Fibroblast of skin of right biceps (primary cell): ENCODE measurements at places on chromosomes 2 and 18.
A peak's percentile ranks its signal among the peaks of the same experiment; 100 is the strongest.

- DNase-seq: no peak
Measured at GRCh38 chr2:134410006-134410405, 156.1 kb downstream of the MGAT5 start.

DNA sequence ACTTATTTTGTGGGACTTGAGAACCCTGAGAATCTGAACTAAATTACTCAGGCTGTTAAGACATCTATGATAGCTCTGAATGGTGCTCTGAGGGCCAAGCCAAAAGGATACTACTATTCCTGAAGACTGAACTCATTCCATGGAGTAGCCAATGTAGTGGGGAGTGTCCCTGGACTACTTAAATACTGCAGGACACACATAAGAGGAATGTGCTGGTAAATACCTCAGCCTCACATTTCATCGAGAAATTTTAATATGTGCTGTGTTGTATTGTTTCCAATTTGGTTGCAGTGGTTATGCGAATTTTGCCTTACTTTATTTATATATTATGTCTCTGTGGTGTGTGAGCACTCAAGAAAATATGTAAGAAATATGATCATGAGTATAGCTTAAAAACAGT, 264.4 kb upstream of the FIGN start:
- DNase-seq: peak; percentile 79

DNA sequence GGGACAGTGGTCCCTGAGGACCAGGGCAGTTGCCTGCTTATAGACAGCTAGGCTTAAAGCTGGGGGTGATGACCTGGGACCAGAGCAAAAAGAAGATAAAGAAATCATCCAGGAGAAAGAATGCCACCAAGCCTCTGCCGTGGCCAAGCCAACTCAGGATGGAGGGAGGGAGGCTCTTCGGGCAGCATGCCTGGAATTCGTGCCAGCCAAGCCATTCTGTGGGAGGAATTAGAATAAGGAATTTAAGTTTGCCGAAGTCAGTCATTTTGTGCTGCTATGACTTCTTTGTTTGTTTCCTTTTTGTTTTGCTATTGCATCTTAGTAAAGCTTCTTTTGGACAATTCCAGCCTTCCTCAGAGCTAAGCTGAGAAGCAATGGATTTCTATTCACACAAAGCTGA, 124.1 kb downstream of the EN1 start:
- DNase-seq: no peak

- no peak for DNase-seq
Measured at GRCh38 chr2:9274701-9275343, 68.2 kb downstream of the ASAP2 start.

- DNase-seq: no peak
Measured at GRCh38 chr2:64213532-64214275, 69.5 kb upstream of the PELI1 start.

DNA sequence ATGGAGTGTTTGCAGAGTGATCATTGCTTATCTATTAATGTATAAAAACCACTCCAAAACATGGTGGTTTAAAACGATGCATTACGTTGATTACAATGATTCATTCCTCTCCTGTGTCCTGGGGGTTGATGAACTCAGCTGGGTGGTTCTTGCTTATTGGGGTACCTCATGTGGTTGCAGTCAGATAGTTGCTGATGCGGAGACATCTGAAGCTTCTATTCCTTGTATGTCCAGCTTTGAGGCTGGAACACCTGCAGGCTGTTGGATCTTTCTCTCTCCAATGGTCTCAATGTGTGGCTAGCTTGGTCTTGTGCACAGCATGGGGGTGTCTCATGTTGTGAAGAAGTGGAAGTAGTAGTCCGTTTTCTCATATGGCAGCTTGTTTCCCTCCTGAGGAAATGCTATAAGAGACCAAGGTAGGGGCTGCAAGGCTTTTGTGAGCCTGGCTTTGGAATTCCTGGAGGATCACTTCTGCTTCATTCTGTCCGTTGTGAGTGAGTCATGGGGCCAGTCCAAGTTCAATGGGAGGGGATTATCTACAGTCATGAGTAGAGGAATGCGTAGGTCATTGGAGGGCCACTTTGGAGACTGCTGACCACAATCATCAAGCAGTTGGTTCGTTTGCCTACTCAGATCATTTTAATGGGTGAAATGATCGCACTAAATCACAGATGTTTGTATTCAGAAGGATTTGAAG, 601.0 kb downstream of the SLC4A3 start:
- peak; percentile 99 for DNase-seq

DNA sequence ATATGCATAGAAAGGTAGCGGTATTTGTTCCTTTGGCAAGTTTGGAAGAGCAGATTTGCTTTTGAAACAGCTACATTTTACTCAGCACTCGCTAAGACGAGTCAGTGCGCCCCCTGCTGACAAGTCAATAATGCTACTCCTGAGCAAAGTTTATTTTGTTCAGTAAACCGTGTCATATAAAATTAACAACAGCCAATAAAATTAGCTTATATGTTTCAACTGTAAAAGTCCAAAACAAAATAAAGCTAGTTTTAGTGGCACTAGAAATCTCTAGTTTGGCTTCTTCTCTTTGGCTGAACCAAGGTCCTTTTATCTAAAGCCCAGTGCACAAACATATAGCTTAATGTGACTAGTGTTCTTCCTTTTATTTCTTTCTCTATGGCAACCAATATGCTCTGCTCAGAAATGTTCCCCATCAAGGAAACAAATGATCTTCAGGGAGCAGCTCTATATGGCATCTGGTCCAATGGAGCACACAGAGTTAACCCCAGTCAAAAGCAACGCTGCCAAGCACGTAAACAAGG, 4.2 kb upstream of the POU3F3 start:
- DNase-seq: peak; percentile 58

DNA sequence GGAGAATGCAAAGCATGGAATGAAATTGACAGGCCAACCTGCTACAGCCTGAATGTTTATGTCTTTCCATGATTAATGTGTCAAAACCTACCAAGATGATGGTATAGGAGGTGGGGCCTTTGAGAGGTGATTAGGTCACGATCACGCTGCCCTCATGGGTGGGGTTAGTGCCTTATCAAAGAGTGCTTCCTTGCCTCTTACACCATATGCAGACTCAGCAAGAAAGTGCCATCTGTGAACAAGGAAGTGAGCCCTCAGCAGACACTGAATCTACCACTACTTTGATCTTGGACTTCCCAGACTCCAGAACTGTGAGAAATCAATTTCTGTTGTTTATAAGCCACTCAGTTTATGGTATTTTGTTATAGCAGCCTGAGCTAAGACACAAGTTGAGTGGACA, 147.5 kb upstream of the BCL2L11 start:
- no peak for DNase-seq

- DNase-seq: peak; percentile 22
Measured at GRCh38 chr2:182435754-182436153, 8.9 kb upstream of the PDE1A start.

- peak; percentile 31 for DNase-seq
Measured at GRCh38 chr2:215542690-215543089, 106.8 kb upstream of the FN1 start.

DNA sequence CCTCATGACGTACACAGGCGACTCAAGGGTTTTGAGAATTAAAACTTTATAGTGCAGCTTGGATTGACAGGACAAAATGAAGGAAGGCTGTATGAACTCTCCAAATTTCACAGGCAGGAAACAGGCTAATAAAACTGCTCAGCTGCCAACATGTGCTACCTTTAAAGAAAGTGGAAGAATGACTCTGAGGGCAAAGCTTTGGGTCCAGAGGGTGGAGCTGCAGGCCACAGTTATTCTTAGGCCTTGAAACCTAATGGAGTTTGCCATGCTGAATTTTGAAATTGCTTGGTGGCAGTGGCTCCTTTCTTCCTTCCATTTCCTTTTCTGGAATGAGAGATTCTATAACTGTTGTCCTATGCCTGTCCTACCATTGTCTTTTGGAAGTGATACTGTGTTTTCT, 34.8 kb downstream of the HAT1 start:
- DNase-seq: no peak

- no peak for DNase-seq
Measured at GRCh38 chr2:109631741-109632140, 17.6 kb downstream of the SOWAHC start.

GRCh38 chr2:33091541-33092123, 144.9 kb downstream of the LTBP1 start:
- DNase-seq: no peak

DNA sequence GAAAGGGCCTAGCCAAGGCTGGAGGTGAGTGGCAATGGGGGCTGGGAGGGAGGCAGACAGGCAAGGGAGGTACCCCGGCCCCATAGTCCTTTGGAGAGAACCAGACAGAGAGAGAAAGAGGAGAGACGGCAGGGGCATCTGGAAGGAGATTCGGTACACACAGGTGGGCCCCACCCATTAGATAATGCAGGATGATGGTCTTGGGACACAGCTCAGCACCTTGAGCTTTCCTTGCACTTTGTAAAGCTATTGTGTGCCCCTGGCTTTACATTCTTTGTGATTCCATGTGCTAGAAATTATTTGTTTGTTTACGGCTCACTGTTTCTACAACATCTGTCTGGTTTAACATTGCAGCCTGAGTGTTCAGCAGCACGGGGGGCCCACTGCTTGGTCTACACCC, 83.1 kb downstream of the CTAGE1 start:
- no peak for DNase-seq

- peak; percentile 39 for DNase-seq
Measured at GRCh38 chr2:235129850-235130249, 178.0 kb downstream of the SH3BP4 start.

DNA sequence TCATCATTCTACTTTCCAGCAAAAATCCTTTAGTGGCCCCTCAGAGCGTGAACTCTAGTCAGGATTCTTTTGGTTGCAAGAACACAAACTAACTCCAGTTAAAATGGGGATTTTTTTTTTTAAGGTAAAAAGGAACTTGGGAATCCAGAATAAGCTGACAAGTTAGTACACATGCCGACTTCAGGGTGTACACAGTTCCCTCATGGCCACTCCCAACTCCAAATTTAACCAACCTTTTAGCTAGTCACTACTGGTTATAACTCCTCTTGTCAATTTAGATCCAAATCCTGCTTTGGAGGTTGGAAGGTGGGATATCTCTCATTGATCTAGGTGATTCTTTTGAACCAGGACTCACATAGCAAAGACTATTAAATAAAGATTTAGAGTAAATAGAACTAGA, 5.0 kb upstream of the PGAP1 start:
- DNase-seq: no peak

GRCh38 chr2:7634409-7634808, 717.2 kb downstream of the RNF144A start:
- no peak for DNase-seq

- no peak for DNase-seq
Measured at GRCh38 chr2:104889291-104889959, 35.5 kb downstream of the POU3F3 start.

GRCh38 chr18:14959550-14959949, 211.6 kb downstream of the ANKRD30B start:
- no peak for DNase-seq

DNA sequence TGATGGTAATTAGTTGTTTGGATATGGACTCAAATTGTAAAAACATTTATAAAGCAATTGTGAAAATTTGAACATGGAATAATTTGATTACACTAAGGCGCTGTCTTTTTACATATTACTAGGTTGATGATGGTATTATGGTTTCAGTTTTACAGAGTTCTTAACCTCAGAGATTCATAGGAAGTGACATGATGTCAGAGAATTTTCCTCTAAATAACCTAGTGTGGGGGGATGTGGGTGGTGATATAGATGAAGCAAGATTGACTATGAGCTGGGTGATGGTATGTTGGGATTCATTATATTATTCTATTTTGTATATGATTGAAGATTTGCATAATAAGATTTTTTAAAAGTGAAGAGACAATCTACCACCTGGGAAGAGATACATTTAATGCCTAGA, 45.9 kb upstream of the ATP5MC3 start:
- DNase-seq: no peak

DNA sequence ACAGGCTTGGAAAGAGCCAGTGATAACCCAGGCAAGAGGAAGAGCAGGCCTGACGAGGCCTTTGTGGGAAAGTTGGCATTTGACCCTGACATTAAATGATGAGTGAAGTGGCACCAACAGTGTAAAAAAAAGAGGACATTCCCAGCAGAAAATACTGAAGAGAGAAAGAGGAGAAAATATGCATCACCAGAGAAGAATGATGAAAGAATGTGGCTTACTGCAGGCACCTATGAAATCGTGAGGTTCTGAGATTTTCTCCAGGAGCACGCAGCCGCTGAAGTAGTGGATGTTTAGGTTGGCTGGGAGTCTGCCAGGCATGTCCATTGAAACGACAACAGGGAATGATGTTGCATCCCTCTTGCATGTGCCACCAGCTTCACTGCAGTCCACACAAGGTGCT, 13.8 kb downstream of the EHD3 start:
- peak; percentile 54 for DNase-seq

- peak; percentile 79 for DNase-seq
Measured at GRCh38 chr18:44309185-44309584, 371.5 kb upstream of the SETBP1 start.

- no peak for DNase-seq
Measured at GRCh38 chr18:8333961-8334360, 275.3 kb upstream of the RAB12 start.

GRCh38 chr2:84969511-84970209, 1.3 kb upstream of the KCMF1 start:
- no peak for DNase-seq

GRCh38 chr2:41720331-41721251, 327.2 kb upstream of the PKDCC start:
- no peak for DNase-seq

DNA sequence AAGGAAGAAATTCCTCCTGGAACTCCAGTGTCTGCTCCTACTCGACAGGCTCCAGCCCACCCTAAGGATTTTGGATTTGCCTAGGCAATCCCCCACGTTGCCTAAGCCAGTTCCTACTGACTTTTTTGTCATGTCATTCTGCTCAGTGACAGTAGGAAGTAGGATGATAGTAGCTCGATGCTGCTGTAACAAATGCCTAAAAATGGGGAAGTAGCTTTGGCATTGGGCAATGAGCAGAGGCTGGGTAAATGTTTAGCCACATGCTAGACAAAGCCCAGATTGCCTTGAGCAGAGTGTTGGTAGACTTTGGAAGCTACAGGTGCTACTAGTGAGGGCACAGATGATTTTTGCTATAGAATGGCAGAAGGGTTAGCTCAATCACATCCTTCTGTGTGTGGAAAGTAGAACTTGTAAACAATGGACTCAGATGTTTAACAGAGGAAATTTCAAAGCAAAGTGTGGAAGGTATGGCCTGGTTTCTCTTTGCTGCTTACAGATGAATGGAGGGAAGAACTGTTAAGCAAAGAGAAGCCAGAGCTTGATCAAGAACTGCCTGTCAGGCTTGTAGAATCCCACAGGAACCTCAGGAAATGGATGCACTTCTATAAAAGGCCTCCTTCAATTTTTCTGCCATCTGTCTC, 154.8 kb downstream of the RNF144A start:
- no peak for DNase-seq
